Activated CD4-positive, alpha-beta memory T cell treated with anti-CD3 and anti-CD28 coated beads, Interleukin-2, amount 10 ng/mL, durations not matched to agents 7 days and 5 days (primary cell): ENCODE measurements at places on chromosomes 1 and 21. TPM values are rescaled to one million over a fixed set of nuclear protein-coding genes. Genes with fewer than 3 reads are reported as not detected.

The CHIA gene
- not detected for total RNA-seq

The NBPF20 gene
- 1.2 TPM for total RNA-seq

The LCE1D gene
- not detected for total RNA-seq

The CFAP298 gene
- 34.7 TPM for total RNA-seq

The TMEM125 gene
- not detected for total RNA-seq

GRCh38 chr1:243489681-243490546, 234.1 kb downstream of the SDCCAG8 start:
- H3K27me3 ChIP-seq = no peaks in the 10 kb centered on the region
- no peak overlapping the region for H3K4me3 ChIP-seq
- DNase-seq = no peak
- no peaks in the 10 kb centered on the region for H3K36me3 ChIP-seq
- no peak overlapping the region for H3K27ac ChIP-seq

DNA sequence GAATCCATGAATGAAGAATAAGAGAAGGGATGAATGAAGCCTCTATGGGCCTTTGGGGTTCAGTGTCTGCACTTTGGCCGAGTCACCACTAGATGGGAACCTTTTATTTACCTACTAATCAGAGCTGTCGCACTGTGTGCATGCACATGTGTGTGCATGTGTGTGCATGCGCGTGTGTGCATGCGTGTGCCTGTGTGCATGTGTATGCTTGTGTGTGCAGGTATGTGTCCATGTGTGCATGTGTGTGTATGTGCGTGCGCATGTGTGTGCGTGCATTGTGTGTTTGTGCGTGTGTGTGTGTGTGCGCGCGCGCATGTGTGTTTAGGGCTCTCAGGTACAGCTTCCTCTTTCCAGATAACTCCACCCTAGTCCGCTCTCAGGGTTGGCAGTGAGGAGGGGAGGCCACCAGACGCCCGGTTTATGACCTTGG, 20.4 kb upstream of the UBXN10 start:
- H3K27ac ChIP-seq = no peak overlapping the region
- H3K4me3 ChIP-seq = no peak overlapping the region
- peaks cover 3% of the 10 kb centered on the region for H3K27me3 ChIP-seq
- DNase-seq = peak; percentile 30

DNA sequence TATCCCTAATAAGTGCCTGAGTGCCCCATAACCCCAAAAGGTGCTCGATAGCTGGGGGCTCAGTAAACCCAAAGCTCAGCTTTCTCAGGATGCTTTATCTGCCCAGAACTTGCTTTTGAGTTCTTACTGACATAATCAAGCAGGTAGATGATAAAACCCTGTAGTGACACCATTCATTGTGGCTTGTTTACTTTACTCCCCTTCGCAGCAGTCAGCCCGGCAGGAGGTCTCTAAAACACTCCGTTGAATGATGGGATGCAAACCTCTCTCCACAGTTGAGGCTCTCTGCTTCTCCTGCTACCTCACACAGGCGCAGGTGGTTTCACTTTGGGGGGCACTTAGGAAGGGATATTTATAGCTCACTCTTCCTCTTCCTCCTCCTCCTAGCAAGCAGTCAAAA, 349.4 kb downstream of the HLX start:
- no peak overlapping the region for H3K27ac ChIP-seq
- no peaks in the 10 kb centered on the region for H3K4me1 ChIP-seq
- no peak overlapping the region for H3K4me3 ChIP-seq
- H3K36me3 ChIP-seq = no peaks in the 10 kb centered on the region
- no peaks in the 10 kb centered on the region for H3K27me3 ChIP-seq

GRCh38 chr21:45104560-45104959, 30.2 kb downstream of the ADARB1 start:
- no peak overlapping the region for H3K4me3 ChIP-seq
- no peak overlapping the region for H3K27ac ChIP-seq
- no peaks in the 10 kb centered on the region for H3K27me3 ChIP-seq
- no peak for DNase-seq
- H3K36me3 ChIP-seq = peaks cover 14% of the 10 kb centered on the region
- H3K4me1 ChIP-seq = peaks cover 51% of the 10 kb centered on the region

GRCh38 chr1:41638086-41639024, 153.9 kb upstream of the EDN2 start:
- H3K36me3 ChIP-seq = no peaks in the 10 kb centered on the region
- no peaks in the 10 kb centered on the region for H3K27me3 ChIP-seq
- no peak for DNase-seq
- H3K4me1 ChIP-seq = peaks cover 47% of the 10 kb centered on the region
- H3K4me3 ChIP-seq = no peak overlapping the region

GRCh38 chr1:115118611-115119010, 29.3 kb upstream of the TSPAN2 start:
- no peak overlapping the region for H3K4me3 ChIP-seq
- H3K27me3 ChIP-seq = peaks cover 14% of the 10 kb centered on the region
- DNase-seq = no peak
- no peaks in the 10 kb centered on the region for H3K4me1 ChIP-seq

- DNase-seq = no peak
- H3K27me3 ChIP-seq = peaks cover 7% of the 10 kb centered on the region
- no peaks in the 10 kb centered on the region for H3K4me1 ChIP-seq
Observed at GRCh38 chr1:55320891-55321290, 105.7 kb upstream of the USP24 start.

DNA sequence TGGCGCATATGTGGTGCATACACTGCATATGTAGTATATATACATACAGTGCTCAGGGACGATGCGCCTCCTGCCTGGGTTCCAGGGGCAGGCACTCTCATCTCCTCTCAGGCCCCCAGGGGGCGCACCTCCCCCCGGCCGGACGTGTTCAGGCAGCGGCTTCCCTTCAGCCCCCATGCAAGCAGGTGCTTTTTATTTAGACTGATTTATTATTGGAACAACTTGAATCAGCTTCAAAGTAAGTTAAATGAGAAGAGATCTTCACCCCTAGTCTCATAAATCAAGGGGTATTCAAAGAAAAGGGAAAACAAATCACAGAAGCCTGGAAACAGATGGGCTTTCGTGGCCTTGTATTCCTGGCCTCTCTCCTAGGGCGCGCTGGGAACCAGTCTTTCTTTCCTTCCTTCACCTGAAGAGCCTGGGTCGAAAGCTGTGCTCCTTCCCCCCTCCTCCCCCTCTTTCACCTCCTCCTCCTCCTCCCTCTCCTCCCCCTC, 64.6 kb downstream of the UBIAD1 start:
- H3K27me3 ChIP-seq = peaks cover 24% of the 10 kb centered on the region
- no peak overlapping the region for H3K27ac ChIP-seq
- H3K4me3 ChIP-seq = no peak overlapping the region

DNA sequence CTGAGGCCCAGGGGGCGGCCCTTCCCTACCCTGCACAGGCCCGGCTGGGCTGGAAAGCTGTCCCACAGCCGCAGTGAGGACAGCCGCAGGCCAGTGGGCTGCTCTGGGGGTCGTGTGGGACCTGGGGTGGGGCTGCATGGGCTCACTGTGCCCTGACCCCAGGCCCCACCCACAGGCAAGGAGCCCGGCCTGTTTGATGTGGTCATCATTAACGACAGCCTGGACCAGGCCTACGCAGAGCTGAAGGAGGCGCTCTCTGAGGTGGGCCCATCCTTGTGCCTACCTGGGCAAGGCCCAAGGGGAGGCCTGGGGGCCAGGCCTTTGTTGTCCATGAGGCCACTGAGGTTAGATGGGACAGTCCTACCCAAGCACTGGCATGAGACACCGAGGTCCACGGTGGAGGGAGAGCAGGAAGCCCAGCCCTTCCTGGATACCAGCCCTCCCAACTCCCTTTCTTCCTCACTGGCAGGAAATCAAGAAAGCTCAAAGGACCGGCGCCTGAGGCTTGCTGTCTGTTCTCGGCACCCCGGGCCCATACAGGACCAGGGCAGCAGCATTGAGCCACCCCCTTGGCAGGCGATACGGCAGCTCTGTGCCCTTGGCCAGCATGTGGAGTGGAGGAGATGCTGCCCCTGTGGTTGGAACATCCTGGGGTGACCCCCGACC, 1.4 kb upstream of the GJC2 start:
- H3K36me3 ChIP-seq = peaks cover 6% of the 10 kb centered on the region
- DNase-seq = no peak
- peaks cover 10% of the 10 kb centered on the region for H3K4me1 ChIP-seq
- H3K4me3 ChIP-seq = no peak overlapping the region

DNA sequence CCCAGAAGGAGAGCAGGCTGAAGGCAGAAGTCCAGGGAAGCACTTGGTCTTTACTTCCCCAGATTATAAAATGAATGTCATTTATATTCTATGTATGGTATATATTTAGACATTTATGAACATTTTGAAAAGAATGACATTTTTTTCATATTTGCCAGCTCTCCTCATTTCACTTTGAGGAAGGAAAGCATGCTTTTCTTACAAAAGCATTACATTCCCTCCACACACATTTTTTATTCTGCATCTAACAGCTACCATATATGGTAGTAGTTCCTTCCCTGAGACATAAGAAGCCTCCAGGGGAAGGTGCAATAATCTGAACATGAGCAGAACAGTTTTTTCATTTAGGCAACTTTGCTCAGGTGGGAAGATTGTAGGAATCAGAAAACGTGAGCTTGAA, 94.0 kb downstream of the LRRC7 start:
- no peak for DNase-seq
- H3K27ac ChIP-seq = no peak overlapping the region
- H3K27me3 ChIP-seq = no peaks in the 10 kb centered on the region
- H3K36me3 ChIP-seq = no peaks in the 10 kb centered on the region
- no peak overlapping the region for H3K4me3 ChIP-seq

DNA sequence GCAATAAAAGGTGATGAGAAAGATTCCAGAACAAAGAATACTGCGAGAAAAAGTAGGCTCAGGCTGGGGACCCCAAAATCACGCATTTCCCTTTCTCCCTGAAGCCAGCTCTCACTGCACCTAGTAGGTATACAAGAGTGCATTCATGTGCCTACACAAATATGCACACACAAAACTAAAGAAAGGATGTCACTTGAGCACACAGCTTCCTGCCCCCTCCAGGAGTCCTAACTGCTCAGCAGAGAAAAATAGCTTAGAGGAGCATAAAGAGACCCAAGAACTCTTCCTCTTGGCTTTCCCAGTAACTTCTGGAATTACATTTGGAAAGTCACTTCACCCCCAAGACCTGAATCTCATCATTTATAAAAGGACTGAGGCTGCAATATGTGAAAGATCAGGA, 38.0 kb downstream of the JAK1 start:
- H3K27me3 ChIP-seq = no peaks in the 10 kb centered on the region
- no peak overlapping the region for H3K4me3 ChIP-seq
- H3K4me1 ChIP-seq = peaks cover 61% of the 10 kb centered on the region
- H3K27ac ChIP-seq = no peak overlapping the region
- H3K36me3 ChIP-seq = peaks cover 40% of the 10 kb centered on the region

DNA sequence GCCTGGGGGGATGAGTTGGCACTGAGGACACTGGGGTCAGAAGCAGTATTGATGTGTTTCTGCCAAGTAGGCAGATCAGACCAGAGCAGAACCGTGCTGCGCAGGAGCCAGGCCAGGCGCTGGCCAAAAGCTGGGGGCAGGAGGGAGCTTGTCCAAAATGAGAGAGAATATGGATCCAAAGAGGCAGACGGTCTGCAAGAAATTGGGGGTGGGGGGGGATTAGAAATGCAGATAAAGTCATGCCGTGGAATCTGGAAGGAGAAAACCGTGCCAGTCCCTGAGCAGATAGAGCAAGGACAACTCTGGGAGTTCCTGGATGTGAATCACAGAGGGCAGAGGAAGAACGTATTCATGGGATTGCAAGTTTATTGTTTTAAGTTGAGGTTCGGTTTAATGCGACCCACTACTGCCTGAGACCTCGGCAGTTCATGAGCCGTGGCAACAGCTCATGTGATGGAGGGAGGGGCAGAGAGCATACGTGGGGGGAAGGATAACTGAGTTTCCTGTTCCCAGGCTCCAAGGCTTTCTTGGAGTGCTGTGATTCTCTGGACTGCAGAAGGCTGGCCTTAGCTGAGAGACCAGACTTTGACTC, 224.0 kb downstream of the FGGY start:
- no peak for DNase-seq
- no peaks in the 10 kb centered on the region for H3K4me1 ChIP-seq

GRCh38 chr1:221187174-221187573, 307.9 kb downstream of the HLX start:
- H3K4me3 ChIP-seq = no peak overlapping the region
- no peaks in the 10 kb centered on the region for H3K27me3 ChIP-seq
- no peak overlapping the region for H3K27ac ChIP-seq
- DNase-seq = no peak
- H3K4me1 ChIP-seq = no peaks in the 10 kb centered on the region

- DNase-seq = no peak
- no peaks in the 10 kb centered on the region for H3K27me3 ChIP-seq
- no peaks in the 10 kb centered on the region for H3K36me3 ChIP-seq
- H3K4me3 ChIP-seq = no peak overlapping the region
- peaks cover 10% of the 10 kb centered on the region for H3K4me1 ChIP-seq
- no peak overlapping the region for H3K27ac ChIP-seq
Observed at GRCh38 chr1:39113109-39113743, 87.1 kb downstream of the NDUFS5 start.

DNA sequence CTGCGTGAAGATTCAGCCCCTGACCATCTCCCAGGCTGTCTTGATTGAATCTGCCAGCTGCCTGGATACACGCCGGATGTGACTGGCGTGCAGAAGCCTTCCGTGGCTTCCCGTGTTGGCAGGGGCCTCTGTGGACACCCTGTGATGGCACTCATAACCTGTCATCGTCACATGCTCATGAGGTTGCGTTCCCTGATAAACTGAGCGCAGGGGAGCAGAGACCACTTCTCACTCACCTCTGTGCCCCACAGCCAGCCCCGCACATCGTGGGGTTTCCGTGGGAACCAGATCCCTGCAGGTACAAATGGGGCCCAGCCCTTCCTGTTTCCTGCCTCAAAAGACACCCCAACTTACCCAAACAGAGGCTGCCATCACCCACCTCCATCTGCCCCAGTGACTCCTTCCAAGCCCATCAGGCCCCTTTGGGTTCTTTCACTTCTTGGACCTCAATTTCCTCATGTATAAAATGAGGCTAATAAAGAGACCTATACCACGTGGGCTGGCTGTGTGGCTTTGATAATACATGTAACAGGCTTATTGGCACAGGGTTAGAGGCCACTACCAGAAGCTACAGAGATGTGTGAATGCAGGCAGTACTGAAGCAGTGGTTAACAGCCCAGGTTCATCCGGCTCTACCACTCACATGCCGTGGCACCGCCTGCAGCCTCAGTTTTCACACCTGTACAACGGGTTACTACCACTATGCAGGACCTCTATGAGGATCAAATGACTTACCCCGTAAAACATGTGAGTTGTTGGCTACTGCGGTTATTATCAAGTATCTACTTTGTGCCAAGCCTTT, 23.6 kb downstream of the HTR6 start:
- no peak overlapping the region for H3K4me3 ChIP-seq
- peaks cover 47% of the 10 kb centered on the region for H3K36me3 ChIP-seq
- DNase-seq = peak; percentile 56
- H3K27me3 ChIP-seq = no peaks in the 10 kb centered on the region
- H3K27ac ChIP-seq = peak overlapping the region; percentile 73
- peaks cover 25% of the 10 kb centered on the region for H3K4me1 ChIP-seq

DNA sequence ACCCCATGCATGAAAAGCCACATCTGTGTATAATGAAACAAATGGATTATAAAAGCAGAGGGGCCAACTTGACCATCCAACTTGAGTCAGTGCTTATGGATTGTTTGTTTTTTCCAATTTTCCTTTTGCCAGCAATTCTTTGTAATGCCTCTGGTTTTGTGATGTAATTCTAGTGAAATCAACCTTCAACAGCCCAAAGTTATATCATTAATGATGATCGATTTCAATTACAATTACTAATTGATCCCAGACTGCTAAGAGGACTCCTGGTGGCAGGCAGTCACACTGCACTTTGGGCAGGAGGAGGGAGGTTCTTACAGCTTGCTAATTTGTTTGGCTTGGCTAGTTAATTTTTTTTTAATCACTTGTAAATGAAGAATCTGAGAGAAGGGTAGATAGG, 552.3 kb downstream of the NUF2 start:
- no peaks in the 10 kb centered on the region for H3K36me3 ChIP-seq
- H3K4me1 ChIP-seq = no peaks in the 10 kb centered on the region
- no peak for DNase-seq
- H3K27me3 ChIP-seq = no peaks in the 10 kb centered on the region
- no peak overlapping the region for H3K4me3 ChIP-seq
